Nephron progenitor cell (in vitro differentiated cells): ENCODE measurements at places on chromosomes 12 and 14.

GRCh38 chr14:39576736-39577135 lies 144.5 kb upstream of the FBXO33 start:
- no peak for DNase-seq

- no peak for DNase-seq
These were observed 5.3 kb downstream of the GYS2 start for GRCh38 chr12:21599143-21599999.

DNA sequence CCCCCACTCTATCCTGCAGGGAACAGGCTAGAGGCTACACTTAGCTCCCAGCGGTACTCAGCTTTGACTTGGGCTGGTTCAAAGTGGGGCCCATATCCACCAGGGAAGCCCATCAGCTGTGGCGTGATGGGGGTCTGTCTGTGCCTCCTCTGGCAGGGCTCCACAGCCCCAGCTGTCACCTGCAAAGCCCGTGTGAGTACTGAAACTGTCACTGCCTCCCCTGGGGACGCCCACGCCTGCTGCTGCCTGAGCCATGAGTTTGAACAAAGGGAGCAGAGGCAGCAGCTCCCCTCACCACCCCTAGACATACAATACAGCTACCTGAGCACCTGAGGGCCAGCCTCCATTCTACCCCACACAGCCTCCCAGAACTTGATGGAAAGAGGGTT lies 5.0 kb downstream of the REM2 start:
- DNase-seq = no peak

- DNase-seq = no peak
These were observed 106.3 kb downstream of the AKAP6 start for GRCh38 chr14:32435411-32435810.

GRCh38 chr14:102524451-102525218 lies 15.1 kb upstream of the ANKRD9 start:
- DNase-seq = peak; percentile 100

DNA sequence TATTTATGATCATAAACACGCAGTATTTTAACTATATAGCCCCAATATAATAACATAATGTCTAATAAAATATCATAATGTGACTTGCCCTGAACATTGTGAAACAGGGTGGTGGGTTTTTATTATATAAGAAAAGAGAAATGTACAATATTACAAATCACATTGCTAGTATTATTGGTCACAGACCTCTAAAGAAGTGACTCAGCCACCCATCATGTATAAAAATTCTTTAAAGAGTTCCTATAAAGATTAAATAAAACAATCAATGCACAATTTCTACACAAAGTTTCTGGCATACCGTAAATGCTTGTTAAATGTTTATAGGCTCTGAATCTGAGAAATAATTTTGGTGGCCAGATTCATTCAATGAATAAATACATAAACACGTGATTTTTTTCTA lies 28.9 kb downstream of the ABCC9 start:
- no peak for DNase-seq

GRCh38 chr12:95282266-95282665 lies 64.7 kb downstream of the VEZT start:
- no peak for DNase-seq

GRCh38 chr12:83102499-83102898 lies 415.8 kb downstream of the TMTC2 start:
- no peak for DNase-seq

DNA sequence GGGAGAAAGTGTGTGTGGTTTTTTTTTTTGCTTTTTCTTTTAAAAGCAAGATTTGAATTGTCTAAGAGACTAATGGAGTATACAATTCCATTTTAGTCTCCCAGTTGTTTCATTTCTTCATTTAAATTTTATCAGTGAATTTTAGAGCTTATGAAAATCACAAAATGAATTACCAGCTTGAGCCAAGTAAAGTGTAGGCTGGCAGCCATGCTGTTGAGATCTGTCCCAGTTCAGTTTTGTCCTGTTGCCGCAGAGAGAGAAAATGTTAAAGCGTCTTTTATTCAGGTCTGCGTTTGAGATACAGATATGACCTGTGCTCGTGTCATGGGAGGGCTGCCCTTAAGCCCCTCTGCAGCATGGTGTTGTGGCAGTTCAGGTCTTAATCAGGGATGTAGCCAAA lies 256.5 kb downstream of the IPO8 start:
- DNase-seq = no peak

DNA sequence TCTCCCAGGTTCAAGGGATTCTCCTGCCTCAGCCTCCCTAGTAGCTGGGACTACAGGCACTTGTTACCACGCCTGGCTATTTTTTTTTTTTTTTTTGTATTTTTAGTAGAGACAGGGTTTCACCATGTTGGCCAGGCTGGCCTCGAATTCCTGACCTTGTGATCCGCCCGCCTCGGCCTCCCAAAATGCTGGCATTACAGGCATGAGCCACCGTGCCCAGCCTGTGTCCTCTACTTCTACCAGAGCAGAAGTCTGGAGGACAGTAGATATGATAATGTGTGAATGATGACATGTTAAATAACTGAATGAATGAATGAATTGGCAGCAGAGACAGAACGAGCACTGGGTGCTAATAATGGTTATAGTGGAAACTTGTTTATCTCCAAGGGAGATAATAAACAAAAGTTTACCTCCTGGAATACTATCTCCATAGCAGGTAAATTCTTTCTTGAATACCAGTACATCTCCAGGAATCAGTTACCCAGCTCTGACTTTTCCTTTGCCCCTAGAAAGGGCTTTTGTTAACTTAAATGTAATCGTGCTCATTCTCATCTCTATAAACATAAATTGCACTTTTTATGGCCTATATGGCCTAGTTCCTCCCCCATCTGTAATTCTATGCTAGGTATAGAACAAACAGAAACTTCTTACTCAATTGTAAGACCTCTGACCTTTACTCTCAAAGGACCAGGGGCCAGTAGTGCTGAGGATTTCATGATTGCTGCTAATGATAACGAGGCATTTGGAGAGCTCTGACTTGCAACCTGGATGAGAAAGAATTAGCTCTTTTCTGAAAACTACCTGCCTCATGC lies 7.2 kb upstream of the LGALS3 start:
- no peak for DNase-seq

DNA sequence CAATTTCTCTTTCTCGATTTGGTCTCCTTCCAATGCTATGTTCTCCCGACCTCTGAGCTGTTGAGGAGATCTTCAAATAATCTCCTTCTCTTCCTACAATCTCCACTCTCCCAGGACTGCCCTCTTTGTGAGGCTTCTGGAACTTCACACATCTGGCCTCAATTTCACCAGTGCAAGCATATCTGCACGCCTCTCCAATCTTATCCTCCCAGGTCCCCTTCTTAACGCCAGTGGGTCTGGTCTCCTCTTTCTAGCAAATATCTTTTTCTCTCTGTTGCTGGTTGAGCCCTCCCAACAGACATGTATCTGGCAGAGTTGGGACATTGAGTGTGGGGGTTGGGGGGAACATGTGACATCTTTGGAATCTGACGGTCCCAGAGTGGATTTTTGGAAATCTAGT lies 17.9 kb downstream of the RTL1 start:
- DNase-seq = no peak

- no peak for DNase-seq
These were observed 31.7 kb downstream of the RTRAF start for GRCh38 chr14:52020866-52021717.

GRCh38 chr14:92258934-92259333 lies 64.0 kb upstream of the SLC24A4 start:
- no peak for DNase-seq

DNA sequence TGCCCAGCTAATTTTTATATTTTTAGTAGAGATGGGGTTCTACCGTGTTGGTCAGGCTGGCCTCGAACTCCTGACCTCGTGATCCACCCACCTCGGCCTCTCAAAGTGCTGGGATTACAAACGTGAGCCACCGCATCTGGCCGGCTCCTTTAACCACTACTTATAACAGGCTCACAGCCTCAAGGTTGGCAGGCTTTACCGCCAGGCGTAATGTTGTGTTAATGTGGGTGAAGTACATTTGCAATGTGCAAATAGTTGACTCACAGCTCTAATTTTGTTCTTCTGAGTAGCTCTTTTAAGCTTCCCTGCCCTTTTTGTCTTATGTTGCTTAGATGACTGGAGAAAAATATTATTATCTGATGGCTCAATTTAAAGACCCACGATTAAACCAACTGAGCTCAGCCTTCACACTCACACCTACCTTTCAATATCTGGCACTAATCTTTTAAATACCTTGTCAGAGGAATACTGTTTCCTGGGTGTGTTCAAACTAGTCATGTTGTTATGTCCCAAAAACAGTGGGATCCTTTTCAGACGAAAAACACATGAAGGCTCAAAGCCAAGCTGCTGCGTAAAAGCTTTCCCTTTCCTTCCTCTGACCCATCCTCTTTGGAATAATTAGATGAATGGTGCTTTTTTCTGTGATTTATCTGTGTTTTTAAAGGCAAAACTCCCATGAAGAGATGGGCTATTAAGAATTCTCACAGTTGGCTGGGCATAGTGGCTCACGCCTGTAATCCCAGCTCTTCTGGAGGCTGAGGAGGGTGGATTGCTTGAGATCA lies 57.2 kb upstream of the USP44 start:
- DNase-seq = no peak

- DNase-seq = no peak
These were observed 194.1 kb downstream of the TMTC3 start for GRCh38 chr12:88336076-88336739.

GRCh38 chr14:90850487-90850886 lies 34.3 kb upstream of the TTC7B start:
- DNase-seq = no peak

- no peak for DNase-seq
These were observed 354.4 kb upstream of the FLRT2 start for GRCh38 chr14:85175556-85175955.

- no peak for DNase-seq
These were observed 115.1 kb downstream of the PRMT8 start for GRCh38 chr12:3606128-3606527.

DNA sequence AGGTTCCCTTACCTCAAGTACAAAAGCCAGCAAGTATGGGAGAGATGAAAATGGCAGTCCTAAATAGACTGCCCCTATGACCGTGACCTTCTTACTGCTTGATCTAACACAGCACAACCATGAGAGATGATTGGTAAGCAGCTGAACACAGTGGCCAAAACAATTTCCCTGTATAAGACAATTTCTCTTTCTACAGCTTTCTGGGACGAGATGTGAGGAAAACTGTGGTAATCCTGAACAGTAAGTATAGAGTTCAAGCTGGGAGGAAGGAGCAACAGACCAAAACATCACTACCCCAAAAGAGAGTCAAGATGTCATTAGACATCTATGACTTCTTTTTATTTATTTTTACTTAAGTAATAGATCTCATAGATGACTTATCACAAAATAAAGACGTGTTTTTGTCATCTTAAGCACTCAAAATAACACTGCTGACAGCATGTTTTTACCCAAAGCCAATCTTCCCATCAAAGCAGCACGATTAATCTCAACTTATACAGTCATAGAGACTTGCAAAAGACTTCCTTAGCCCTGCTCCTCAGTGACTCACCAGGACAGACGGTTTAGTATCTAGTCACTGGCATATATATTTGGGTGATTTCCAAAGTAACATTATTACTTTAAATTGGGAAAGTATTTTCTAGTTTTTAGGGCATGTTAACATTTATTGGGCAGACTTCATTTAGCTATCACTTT lies 3.7 kb downstream of the TMEM52B start:
- no peak for DNase-seq

DNA sequence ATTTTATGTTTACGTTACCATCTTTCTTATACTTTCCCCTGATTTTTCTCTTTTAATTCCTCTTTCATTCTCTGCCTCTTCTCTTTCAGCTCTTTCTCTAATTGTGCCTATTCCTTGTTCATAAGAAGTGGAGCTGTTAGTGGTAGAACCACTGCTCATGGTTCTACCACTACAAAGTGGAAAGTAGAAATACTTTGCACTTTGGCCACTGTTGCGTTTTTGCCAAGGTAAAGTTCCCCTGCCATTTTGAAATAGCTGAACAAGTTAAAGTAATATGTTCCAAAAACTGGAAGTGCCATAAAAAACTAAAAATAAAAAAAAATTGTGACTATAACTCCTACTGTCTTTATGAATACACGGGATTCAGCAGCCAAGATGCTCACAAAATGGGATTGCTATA lies 130.6 kb downstream of the MON2 start:
- no peak for DNase-seq

DNA sequence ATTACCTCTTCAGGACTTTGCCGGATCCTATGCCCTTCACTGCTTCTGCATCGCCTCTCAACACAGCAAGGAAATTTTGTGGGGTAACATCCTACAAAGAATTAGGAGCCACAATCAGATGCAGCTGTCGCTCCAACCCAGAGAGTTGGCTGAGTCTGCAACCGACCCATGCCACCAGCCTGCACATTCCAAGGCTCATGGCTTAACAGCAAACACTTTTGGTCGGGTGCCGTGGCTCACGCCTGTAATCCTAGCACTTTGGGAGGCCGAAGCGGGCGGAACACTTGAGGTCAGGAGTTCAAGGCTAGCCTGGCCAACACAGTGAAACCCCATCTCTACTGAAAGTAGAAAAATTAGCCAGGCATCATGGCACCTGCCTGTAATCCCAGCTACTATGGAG lies 32.3 kb downstream of the LGMN start:
- DNase-seq = no peak

GRCh38 chr14:68808696-68809480 lies 16.0 kb upstream of the ZFP36L1 start:
- no peak for DNase-seq

DNA sequence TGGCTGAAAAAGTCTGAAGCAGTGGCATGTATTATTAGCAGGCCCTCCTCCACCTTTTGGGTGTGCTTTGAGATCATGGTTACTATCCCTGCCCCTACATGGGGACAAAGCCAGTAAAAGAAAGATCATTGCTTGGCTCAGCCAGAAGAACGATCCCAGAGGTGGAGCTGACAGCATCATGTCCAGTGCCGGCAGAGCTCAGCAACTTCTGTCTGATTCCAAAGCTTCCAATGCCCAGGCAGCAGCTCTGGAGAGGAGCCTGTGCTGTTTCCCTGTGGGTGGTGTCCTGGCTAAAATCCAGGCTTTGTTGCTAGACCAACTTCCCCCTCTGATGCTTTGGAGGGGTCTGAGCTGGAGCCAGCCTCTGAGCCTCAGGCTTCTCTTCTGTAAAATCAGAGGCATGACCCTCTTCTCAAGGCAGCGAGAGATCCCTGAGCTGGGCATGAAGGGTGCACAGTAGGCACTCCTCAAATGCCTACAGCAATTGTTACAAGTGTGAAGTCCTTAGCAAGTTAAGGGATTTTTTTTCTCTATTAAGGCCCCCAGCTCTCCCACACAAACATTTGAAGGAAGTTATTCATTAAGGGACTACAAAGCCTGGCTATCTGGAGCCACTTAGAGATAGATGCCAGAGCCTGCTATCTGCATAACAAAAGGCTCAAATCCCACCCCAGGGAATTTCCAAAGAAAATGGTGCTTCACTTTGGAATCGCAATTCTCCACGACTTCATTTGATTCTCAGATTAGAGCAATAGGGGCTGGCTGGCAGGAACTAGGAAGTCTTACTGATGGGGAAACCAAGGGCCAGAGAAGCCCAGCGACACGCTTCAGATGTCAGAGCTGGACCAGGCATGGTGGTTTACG lies 10.9 kb upstream of the GSC start:
- no peak for DNase-seq
